NCI-H1417 treated with DMSO at 0.1 percent for 48 hours (cell line): ENCODE measurements at places on chromosomes 11 and 22.

DNA sequence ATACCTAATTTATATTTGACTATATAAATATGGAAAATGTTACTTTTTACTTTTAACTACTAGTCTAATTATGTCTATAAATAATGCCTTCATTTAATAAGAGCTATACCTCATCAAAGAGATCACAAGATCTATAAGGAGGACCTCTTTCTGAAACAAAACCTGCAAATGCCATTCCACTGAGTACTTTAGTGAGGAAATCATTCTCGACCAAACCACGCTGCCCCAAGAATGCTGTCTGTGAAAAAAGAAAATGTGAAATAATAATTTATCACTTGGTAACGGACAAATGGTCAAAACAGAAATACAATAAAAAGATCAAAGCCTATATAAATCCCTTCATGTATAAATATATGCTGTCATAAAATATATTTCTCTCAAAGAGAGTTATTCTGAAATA is 301.7 kb downstream of the SBF2 start:
- no peak for DNase-seq

DNA sequence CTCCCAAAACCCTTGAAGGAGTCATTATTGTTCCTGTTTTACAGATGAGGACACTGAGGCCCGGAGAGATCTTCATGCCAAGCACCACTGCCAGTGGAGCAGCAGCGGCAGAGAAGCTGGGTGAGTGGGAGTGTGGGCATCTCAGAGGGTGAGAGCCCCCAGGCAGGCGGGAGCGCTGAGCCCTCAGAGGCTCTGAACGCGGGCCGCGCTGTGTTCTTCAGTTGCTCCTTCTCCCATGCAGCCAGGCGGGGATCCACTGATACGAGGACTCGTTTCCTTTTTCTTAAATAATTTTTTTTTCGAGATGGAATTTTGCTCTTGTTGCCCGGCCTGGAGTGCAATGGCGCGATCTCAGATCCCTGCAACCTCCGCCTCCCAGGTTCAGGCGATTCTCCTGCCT is 47.0 kb downstream of the TPBGL start:
- no peak for DNase-seq

- DNase-seq: no peak
Measured at GRCh38 chr11:123302751-123303195, 107.7 kb upstream of the CLMP start.

- DNase-seq: no peak
Measured at GRCh38 chr22:37243402-37244113, 511 bp downstream of the RAC2 start.

GRCh38 chr11:122198291-122198983 is 82.4 kb upstream of the BLID start:
- no peak for DNase-seq

- no peak for DNase-seq
Measured at GRCh38 chr11:79813551-79813950, 372.7 kb upstream of the TENM4 start.

DNA sequence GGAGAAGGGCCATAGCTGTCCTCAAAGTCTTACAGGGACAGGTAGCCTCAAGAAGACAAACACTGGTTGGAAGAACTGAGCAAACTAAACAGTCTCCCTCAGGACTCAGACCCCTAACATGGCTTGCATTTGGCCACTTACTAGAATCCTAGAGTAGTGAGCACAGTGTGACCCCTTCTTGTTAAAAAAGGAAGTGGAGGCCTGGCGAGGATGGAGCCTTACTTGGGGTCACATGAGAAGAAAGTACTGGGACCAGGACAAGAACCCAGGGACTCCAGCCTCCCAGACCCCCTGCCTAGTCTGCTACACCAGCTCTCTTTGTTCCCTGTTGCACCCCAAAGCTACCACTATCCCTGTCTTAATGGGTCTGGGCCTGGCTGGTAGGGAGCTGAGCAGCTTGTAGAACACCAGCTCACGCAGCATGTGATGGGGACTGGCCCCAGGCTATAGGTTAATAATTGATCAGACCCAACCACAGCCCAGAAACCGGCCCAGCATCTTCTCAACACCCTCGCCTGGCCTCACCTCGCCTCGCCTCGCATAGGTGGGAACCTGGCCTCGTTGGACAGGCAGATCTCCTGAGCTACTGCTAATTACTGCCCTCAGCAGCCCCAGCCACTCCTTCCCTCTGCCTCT is 17.6 kb downstream of the DGAT2 start:
- DNase-seq: no peak

DNA sequence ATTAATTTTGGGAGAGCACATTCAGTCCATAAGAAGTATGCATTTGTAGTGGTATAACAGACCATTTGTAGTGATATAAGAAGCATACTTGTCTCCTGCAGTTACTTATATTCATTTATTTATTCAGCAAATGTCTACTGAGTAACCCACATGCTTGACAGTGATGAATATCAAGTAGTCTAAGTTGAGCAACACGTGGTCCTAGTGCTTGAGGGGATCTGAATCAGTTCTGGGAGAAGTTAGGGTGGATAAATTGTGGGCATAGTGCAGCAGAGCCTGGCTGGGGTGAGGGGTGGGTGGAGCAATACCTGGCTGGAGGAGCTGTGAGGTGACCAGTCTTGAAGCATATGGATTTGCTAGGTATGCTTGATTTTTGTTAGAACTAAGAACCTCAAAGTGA is 24.3 kb downstream of the STX3 start:
- no peak for DNase-seq

GRCh38 chr22:20957102-20957682 is 9.9 kb upstream of the AIFM3 start:
- DNase-seq: no peak

DNA sequence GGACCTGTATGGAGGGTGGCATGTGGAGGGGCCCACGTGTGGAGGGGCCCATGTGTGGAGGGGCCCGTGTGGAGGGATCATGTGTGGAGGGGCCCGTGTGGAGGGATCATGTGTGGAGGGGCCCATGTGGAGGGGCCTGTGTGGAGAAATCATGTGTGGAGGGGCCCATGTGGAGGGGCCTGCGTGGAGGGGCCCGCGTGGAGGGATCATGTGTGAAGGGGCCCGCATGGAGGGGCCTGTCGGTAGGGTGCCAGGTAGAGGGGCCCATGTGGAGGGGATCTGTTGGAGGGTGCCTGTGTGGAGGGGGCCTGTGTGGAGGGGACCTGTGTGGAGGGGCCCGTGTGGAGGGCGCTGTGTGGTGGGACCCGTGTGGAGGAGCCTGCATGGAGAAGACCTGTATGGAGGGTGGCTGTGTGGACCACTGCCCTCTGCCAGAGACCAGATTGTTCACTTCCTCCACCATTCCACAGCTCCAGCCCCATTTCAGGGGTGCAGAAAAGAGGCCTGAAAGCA is 47.0 kb downstream of the IGLL5 start:
- no peak for DNase-seq

- DNase-seq: no peak
Measured at GRCh38 chr22:33654173-33654895, 265.9 kb downstream of the LARGE1 start.

- DNase-seq: no peak
Measured at GRCh38 chr11:77472991-77473800, 698 bp downstream of the PAK1 start.
